Ascending aorta (tissue), 2 donors: ENCODE measurements at places on chromosomes 5 and 9.

GRCh38 chr5:171606414-171607024 lies 179.1 kb upstream of the SMIM23 start:
- no peak for DNase-seq

GRCh38 chr5:139979943-139980342 lies 63.2 kb downstream of the NRG2 start:
- no peak for DNase-seq

DNA sequence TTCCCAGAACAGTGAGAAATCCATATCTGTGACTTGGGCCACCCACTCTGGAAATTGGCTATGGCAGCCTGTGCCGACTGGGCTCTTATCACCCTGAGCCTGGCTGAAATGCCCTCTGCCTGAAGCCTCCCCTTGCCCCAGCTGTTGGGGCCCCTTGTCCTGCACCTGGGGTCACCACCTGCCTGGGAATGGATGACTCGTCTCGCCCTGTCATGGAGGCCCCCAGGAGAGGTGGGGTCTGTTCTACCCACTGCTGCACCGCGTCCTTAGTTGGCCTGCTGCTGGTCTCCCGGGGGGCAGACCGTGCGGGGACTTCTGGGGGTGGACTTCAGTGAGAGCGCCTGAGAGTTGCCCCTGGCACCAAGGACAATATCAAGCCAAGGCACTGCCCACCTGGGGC lies 46.6 kb upstream of the COL5A1 start:
- peak; percentile 48 for DNase-seq

GRCh38 chr9:30928045-30928444 lies 1456.4 kb upstream of the ACO1 start:
- DNase-seq, result no peak

- DNase-seq, result no peak
Observed at GRCh38 chr5:152523964-152524363, 118.9 kb upstream of the NMUR2 start.
